Dermis microvascular lymphatic vessel endothelial cell (primary cell): ENCODE measurements at places on chromosomes 16 and 17.
A peak's percentile ranks its signal among the peaks of the same experiment; 100 is the strongest.

- no peak for DNase-seq
These were observed 5.8 kb downstream of the ADCY7 start for GRCh38 chr16:50272111-50272571.

- DNase-seq = no peak
These were observed 28.8 kb downstream of the PRKCA start for GRCh38 chr17:66331038-66331816.

GRCh38 chr17:45433159-45433535 lies 477 bp upstream of the ARHGAP27 start:
- DNase-seq = no peak

GRCh38 chr17:49624896-49625295 lies 49.2 kb downstream of the NXPH3 start:
- DNase-seq = no peak

DNA sequence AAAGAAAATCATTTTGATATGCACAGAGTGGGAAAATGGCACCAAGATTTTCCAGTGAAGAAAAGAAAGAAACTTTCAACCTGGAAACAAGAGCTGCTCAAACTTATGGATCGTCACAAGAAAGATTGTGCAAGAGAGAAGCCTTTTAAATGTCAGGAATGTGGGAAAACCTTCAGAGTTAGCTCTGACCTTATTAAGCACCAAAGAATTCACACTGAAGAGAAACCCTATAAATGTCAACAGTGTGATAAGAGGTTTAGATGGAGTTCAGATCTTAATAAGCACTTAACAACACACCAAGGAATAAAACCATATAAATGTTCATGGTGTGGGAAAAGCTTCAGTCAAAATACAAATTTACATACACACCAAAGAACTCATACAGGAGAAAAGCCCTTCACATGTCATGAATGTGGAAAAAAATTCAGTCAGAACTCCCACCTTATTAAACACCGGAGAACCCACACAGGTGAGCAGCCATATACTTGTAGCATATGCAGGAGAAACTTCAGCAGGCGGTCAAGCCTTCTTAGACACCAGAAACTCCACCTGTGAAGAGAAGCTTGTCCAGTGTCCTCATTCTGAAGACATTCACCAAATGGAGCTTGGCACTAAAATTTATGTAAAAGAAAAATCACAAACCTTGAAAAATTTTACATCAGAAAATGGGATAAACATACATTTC lies 12.2 kb downstream of the ZNF75A start:
- no peak for DNase-seq

- DNase-seq = no peak
These were observed 6.1 kb upstream of the EIF1 start for GRCh38 chr17:41682631-41683030.

- DNase-seq = no peak
These were observed 33.6 kb upstream of the XYLT2 start for GRCh38 chr17:50312308-50312707.

GRCh38 chr17:45431531-45432404 lies 902 bp downstream of the ARHGAP27 start:
- peak; percentile 73 for DNase-seq

GRCh38 chr17:28272166-28272565 lies 46.8 kb upstream of the TMEM97 start:
- DNase-seq = no peak

DNA sequence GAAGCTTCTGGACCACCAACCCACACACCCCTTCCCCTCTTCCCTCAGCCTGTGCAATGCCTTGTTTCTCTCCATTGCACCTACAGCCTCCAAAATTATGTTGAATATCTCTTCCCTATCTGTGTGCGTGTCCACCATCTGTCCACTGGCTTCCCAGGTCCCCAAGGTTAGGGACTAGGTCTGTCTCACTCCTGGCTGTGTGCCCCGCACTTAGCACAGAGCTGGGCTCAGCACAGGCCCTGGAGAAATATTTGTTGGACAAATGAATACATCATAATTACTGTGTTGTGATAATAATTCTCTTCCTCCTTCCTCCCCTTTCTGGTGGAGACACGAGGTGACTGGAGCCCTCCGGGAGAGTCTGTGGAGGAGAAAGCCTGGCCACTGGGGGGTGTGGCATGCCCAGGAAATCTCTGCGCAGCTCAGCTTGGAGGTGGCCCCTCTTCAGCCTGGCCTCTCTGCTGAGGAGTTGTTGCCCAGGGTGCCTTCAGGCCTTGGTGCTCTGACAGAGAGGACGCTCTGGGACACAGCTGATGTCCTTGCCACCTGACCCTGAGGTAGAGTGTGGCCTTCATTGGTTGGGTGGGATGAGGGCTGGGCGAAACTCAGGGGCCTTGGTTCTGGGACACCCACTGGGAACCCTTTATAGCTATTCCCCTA lies 3.3 kb upstream of the BRD7 start:
- no peak for DNase-seq

DNA sequence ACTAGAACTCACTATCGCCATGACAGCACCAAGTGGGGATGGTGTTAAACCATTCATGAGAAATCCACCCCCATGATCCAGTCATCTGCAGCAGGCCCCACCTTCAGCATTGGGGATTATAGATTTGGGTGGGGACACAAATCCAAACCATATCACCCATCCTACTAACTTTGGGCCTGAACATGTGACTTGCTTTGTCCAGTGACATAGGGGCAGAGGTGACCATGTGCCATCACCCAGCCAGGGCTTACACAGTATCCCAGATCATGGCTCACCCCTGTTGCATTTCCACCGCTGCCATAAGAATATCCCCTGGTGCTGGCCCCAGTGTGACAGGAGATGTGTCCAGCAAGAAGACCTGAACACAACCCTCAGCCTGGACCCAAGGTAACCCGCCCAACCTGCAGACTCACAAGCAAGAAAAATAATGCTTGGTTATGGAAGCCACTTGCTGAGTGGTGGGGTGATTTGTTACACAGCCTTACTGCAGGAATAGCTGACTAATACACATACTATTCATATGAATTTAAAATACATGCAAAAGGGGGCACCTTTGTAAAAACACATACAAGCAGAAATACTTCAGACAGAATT lies 130.9 kb downstream of the GSG1L start:
- no peak for DNase-seq

DNA sequence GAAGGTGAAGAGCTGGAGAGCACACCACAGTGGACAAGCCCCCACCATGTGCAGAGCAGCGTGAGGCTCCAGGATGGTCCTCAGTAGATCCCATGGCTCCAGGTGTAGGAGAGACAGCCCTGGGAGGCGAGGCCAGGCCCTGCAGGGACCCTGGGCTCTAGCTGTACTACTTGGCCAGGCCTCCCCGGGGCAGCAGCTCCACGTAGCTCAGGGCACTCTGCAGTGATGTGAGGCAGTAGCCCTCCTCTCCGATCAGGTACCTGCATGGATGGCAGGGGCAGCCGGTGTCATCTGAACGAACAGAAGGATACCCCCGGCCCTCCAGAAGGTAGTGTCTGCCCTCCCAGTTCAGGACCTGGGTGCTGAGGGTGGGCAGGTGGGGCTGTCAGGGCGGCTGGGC lies 6.2 kb upstream of the SPATA2L start:
- no peak for DNase-seq

GRCh38 chr17:46869975-46870803 lies 18.8 kb downstream of the WNT9B start:
- DNase-seq = no peak

- DNase-seq = peak; percentile 95
These were observed at the start of gene GABARAP for GRCh38 chr17:7241783-7242716. Gene GABARAP (minus strand): TSS chr17:7242449. CDS start chr17:7242330, 119 bp downstream.

DNA sequence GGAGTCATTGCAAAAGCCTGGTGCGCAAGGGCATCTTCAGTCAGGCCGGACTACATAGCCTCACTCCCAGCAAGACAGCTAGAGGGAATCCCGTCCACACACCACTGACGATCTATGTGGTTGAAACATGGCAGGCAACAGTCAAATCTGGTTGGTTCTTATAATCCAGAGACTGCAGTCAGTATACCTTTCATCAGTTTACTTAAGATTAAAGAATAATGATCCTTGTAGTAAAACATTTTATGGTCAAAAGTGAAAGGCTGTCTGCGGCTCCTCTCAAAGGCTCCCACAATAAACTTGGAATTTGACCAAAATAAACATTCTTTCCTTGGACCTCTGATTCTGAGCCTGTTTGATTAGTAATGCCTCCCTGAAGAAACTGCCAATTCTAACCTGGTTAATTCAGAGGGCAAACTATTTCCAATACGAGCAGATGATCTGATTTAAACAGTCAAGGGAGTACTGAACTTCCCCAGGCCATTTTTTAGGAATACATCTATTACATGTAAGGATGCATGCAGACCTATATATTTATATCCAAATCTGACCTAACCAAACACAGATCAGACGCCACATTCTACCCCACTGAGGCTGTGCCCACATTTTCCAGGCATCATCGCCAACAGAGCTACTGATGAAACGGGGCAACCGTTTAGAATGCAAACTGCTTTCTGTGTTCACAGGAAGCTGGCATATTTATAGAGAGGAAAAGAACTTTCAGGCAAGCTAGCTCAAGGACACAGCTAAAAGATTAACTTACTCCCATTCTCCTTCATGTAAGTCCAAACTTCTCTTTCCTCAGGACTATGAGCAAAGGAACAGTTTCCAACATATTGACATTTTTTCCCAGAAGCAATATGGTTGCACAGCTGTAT lies 15.3 kb upstream of the TXNDC11 start:
- DNase-seq = no peak

DNA sequence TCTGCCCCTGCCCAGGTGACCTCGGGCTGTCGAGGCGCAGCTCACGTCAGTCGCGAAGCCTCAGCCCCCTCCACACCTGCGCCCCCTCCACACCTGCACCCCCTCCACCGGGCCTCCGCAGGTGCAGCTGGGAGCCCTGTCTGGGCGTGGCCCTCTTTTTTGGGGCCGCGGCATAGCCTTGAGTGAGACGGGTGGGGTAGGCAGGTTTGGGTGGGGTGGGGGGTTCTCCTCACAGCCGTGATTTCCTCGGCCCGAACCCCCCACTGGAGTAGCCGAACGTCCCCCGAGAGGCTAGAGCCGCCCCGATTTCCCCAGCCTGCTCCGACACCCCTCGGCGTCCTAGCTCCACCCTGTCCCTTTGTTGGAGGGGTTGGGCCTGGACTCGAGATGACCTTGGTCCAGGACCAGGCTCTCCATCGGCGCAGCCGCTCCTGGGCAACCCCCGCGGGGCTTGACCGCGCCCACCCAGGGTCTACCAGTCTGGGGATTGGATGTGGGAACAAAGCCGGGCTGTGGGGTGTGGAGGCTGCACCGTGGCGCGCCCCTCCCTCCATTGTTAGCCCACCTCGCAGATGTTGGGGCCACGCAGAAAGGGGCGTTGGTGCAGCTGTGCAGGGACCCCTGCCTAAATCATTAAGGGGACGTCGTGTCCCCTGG lies 626 bp downstream of the TUBB3 start:
- peak; percentile 31 for DNase-seq

GRCh38 chr16:69112285-69113129 lies 7.1 kb downstream of the HAS3 start:
- peak; percentile 70 for DNase-seq

DNA sequence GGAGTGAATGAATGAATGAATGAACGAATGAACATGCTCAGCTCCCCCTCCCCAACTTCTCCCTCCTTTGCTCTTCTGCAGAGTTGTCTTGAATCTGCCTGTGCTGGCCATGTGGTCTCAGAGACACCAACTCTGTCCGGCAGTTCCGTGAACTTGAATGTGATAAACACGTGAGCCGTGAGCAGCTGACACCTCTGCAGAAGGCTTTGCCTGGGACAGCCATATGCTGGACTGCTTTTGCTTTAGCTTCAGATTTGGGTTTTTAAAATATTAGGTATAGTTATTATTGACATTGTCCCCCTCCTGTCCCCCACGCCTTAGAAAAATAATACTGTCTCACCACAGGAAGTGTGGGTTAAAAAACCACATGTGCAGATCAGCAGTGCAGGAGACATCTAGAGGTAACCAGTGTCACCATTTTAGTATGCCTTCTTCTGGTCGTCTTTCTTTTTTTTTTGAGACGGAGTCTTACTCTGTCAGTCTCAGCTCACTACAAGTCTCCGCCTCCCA lies 83.8 kb downstream of the ABCC1 start:
- DNase-seq = no peak
